Pons (tissue), 1 donor: ENCODE measurements at places on chromosomes 3 and 15.
A peak's percentile ranks its signal among the peaks of the same experiment; 100 is the strongest.

DNA sequence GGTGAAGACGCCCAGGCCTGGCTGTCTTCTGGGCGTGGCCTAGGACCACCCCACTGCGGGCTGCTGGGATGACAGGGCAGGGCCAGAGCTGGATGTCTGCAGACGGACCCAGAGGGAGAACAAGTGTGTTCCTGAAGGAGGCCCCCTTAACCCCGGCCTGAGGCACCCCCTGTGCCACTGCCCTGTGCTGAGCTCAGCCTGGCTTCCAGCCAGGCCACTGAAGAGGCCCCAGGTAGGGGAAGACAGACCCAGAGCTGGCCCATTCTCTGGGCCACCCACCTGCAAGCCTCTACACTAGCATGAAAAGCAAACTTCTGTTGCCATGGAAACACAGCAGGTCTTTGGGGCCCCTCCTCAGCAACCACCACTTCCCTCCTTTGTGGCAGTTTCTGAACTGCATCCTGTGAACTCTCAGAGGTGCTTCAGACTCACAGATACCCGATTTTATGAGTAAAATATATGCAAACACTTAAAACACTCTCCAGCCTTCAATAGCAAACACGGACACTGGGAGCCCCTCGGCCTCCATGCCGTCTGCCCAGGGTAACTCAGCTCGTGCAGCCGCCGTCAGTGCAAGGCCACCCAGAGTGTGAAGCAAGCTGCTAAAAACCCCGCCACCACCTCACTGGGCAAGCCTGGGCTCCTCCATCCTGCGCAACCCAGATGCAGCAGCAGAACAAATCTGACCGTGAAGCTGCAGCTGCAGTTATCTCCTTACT is 42.5 kb downstream of the CMTM6 start:
- DNase-seq, result no peak

- DNase-seq, result no peak
These were observed 62.7 kb downstream of the SCN5A start for GRCh38 chr3:38586546-38587520.

DNA sequence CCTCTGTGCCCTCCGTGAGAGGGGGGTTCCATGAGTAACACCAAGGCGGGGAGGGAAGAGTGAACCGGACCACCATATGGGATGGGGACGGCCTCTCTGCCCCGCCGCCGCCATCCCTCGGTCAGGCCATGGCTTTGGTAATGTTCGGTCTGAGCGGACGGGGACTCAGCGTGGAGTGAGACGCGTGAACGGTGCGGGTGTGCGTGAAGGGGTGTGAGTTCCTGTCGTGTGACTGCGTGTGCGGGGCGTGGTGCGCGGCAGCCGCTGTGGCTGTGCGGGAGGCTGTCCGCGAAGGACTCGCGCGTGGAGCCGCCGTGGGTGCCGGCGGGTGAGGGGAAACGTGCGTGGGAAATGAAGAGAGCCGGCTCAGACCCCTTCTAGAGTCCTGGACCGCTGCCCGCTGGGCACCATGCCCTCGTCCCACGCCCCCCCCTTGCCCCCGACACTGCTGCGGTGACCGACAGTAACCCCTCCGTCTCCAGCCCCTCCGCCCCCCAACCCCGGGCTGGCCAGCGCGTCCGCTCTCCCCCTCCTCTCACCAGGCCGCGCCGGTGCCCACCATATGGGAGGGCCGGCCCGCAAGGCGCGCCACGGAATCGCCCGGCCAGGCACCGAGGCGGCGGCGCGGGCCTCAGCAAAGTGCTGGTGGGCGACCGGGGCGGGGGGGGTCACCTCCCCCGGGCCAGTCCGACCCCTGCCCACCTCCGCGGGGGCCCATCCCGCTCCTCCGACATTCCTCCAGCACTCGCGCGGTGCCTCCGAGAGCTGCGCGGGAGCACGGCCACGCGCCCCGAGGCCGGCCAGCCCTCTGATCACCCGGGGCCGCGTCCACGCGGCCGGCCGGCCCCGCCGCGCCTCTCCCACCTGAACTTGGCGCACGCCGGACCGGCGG is 589 bp downstream of the KLF15 start:
- no peak for DNase-seq

GRCh38 chr3:188306435-188307005 is 152.6 kb downstream of the LPP start:
- no peak for DNase-seq

DNA sequence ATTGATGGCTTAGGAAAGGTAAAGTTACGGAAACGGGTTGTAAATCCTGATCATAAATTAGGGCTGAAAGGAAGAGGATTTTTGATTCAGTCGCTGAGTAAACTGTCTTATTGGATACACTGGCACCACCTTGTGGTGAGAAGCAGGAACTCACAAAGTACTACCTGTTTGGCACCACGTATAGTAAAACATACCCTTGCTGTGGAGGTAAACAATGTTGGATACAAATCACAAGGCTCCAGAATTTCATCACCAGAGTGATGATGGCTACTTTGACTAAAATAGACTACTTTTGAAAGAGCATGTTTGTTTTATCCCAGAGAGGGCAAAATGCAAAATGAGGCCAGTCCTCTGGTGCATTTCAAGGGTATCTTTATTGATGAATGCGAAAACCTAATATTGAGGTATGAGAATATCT is 216.9 kb downstream of the IGSF11 start:
- peak; percentile 67 for DNase-seq

DNA sequence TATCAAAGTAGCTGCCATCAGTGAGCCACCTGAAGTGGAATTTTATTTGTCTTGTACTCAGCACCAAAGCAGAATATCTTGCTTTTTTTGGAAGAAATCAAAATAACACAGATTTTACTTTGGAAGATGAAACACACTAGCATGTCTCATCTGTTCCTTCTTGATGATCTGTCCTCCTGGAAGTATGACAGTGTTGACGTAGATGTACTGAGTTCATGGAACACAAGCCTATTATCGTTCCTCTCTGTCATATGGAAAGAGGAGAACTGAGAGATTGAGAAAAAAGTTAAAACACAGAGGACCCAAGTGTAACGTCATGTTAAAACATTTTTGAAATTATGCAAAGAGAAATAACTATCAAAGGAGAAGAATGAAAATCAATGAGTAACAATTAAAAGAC is 340.2 kb downstream of the ROBO2 start:
- no peak for DNase-seq

DNA sequence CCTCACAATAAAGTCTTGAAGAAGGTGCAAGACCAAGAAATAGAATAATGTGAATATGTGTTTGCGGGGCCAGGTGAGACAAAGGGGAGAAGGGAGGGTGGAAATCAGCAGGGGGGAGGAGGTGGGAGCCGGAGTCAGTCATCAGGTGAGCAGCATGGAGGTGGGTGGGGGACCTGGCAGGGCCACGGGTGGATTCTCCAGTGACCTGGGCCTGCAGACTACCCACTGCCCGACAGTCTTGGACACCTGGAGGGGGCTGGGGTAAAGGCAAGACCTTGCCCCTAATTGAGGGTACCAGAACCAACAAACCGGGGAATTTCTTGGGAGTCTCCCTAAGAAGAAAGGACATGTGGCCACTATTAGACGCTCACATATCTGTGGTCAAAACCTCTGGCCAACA is 95.8 kb downstream of the CHSY1 start:
- DNase-seq, result no peak

- DNase-seq, result no peak
These were observed 26.2 kb downstream of the IFT80 start for GRCh38 chr3:160372780-160373179.

GRCh38 chr3:3573341-3573740 is 225.9 kb upstream of the LRRN1 start:
- no peak for DNase-seq

GRCh38 chr3:112572701-112573100 is 10.9 kb downstream of the SLC35A5 start:
- no peak for DNase-seq

DNA sequence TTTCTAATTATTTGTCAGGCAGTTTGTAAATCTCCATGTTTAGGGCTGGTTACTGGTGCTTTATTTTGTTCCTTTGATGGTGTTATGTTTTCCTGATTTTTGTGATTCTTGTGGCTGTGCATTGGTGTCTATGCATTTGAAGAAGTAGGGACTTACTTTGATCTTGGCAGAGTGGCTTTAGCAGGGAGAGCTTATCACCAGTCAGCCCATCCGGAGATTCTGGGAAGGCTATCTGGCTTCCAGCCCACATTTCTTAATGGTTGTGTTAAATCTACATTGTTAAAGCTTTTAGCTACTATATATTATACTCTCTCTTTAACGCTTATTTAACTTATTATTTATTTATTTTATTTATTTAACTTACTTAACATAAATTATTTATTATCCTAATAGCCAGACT is 35.1 kb downstream of the FBXL2 start:
- DNase-seq, result no peak

- DNase-seq, result peak; percentile 22
These were observed 31.8 kb downstream of the CCNL1 start for GRCh38 chr3:157127831-157128767.

DNA sequence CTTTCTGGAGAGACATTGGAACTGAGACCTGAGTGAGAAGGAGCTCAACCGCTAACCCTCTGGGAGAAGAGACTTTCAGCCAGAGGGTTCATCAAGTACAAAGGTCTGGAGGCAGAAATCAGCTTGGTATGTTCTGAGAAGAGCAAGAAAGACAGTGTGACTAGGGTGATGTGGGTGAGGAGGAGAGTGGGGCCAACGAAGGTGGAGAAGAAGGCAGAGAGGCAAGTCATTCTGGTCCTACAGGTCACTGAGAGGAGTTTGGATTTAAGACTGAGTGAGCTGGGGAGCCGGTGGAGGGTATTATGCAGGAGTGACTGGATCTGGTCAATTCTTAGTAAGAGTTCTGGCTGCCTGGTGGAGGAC is 12.2 kb downstream of the XIRP1 start:
- no peak for DNase-seq

- no peak for DNase-seq
These were observed 82.9 kb downstream of the TOP2B start for GRCh38 chr3:25581823-25582222.

DNA sequence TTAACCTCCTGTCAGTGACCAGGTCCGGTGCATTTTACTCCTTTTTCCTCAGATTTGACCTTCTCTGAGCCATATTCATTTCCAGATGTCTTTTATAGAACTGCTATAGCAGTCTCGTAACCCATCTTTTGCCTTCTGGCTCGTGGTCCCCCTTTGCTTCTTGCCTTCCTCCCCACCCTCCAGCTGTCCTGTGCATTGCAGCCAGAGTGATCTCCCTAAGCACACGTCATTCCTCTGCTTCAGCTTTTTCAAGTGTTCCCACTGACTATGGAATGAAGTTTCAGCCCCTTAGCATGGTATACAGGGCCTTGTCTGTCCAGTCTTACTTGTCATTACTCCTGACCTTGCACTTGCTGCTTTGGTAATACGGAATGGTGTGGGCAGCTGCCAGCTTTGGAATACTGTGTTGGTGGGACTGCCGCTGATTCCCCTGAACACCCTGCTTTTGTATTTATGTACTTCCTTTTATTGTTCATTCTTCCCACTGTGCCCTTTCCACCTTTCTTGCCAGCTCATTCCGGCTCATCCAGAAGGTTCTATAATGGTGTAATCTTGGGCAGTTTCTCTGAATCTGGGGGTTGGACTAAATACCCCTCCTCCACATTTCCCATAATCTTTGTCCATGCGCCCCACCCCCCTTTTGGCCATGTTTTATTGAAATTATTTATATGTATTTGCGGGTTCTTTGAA is 38.9 kb downstream of the SLC25A26 start:
- DNase-seq, result no peak

DNA sequence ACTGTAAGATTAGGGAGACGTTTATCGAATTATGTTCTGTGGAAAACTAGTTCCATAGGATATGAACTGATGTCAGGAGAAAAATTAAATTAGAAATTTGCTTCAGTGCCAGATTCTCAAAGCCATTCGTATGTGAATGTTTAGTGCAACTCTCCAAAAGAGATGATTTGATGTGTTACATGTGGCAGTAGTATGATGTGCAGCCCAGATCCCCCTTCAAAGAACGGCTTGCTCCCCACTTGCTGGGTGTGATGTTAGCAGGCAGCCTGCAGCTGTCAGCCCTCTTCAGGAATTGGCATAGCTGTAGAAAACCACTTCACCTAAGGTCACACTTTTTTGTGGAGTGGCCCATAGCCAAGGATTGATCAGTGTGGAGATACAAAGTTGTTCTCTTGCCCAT is 127.0 kb upstream of the CCDC54 start:
- DNase-seq, result no peak

GRCh38 chr3:127013181-127013580 is 30.3 kb downstream of the PLXNA1 start:
- DNase-seq, result no peak

DNA sequence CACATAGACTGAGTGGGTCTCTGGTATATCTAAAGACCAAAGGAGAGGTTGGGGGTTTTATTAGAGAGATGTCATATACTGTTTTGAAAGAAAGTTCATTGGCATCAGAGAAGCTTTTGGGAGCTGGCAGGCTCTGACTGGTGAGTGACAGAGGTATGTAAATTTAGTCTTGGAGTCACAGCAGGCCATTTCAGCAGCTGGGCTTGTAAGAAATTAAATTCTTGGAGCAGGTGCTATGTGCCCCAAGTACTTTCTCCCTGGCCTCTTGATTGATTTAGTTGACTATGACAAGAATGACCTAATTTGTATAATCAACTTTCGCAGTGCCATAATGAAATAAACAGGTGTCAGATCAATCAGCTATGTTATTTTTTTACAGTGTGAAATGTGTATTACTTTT is 47.8 kb upstream of the CDAN1 start:
- DNase-seq, result no peak

DNA sequence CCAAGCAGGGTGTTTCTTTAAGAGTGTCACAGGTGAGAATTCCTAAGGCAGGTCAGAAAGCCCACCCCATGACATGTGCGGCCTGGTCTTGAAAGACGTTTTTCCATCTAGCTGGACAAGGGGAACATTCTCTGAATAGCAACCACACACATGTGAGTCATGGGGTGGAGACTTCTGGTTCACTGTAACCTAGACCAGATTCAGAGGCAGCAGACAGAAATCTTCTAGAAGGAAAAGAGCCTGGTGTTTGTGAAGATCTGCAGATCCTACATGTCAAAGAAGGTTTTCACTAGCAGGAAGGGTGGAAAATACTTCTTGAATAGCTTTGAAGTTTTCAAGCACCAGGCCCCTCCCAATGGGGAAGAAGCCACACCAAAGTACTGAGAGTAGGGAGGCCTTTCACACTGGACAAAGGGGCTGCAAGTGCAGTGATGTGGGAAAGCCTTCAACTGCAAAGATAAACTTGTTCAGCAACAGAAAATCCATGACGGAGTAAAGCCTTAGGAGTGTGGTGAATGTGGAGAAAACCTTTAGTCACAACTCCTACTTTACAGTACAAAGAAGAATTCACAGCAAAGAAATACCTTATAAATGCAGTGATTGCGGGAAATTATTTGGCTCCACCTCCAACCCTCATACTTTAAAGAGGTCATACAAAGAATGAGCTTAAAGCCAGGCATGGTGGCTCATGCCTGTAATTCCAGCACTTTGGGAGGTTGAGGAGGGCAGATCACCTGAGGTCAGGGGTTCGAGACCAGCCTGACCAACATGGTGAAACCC is 17.6 kb downstream of the ADAM10 start:
- peak; percentile 44 for DNase-seq

DNA sequence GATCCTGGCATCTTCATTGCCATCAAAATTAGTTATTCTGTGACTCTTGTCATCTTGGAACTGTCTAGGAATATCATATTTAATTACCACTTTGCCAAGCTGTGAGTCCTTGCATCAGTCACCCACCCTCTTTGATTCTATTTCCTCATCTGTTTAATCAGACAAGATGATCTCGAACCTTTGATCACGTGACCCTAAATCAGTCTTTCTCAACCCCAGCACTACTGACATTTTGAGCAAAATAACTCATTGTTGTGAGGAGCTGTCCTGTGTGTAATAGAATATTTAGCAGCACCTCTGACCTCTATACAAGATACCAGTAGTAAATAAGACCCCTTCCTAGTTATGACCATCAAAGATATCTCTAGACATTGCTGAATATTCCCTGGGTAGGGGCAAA is 343.4 kb upstream of the ARPP21 start:
- no peak for DNase-seq

GRCh38 chr15:65743637-65744252 is 48.3 kb downstream of the DENND4A start:
- DNase-seq, result no peak
